Spleen (tissue), 13 donors: ENCODE measurements at places on chromosomes 13 and 19.

DNA sequence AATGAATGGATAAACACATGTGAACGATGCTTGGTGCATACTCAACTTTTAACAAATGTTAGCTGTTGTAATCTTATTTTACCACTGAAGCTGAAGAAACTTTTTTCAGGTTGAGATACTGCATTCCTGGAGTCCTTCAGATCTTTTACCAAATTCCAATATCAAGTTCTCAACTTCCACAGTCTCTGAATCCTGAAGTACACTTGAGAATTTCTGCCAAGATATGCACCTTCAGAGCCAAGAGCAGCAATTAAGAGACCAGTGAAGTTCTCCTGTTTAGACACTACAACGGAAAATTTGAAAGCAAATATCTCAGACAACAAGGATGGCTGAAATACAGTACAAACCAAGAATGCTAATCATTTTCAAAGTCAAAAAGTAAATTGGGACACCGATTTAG is 84.6 kb upstream of the MTIF3 start:
- no peak for DNase-seq

- no peak for DNase-seq
These were observed 11.1 kb upstream of the ATP12A start for GRCh38 chr13:24668955-24669582.

GRCh38 chr19:10228920-10229319 is 2.2 kb downstream of the S1PR2 start:
- no peak for DNase-seq

GRCh38 chr13:45120967-45121831 is 889 bp downstream of the GTF2F2 start:
- DNase-seq, result no peak

GRCh38 chr13:42048684-42049453 is 421 bp downstream of the DGKH start:
- peak; percentile 88 for DNase-seq

- DNase-seq, result no peak
These were observed 886.0 kb upstream of the SLC10A2 start for GRCh38 chr13:103952183-103952582.

- no peak for DNase-seq
These were observed 479.7 kb downstream of the FOXO1 start for GRCh38 chr13:40186626-40187323.
